Stimulated activated CD8-positive, alpha-beta memory T cell treated with anti-CD3 and anti-CD28 coated beads, Interleukin-7, amount 100 ng/mL, for 1 hour (primary cell): ENCODE measurements at places on chromosomes 7 and 10.

DNA sequence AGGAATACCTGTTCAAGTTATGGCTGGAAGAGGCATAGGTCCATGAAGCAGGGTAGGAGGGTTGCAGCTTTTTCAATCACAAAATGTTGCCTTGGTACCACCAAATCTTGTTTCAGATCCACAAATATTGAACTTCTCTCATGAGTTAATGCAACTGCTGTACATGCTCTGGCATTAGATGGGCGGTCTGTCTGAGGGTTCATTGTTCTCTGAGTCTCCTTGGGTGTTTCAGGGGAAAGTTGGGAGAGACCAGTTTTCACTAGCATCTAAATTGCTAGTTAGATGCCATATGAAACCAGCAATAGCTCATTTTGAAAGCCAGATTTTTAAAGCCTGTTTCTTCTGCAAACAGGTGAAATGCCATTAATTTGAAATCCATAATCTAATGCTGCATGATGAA is 27.8 kb upstream of the ELMO1 start:
- no peak for DNase-seq

- DNase-seq, result no peak
Observed at GRCh38 chr7:37832194-37832593, 16.2 kb upstream of the NME8 start.

- DNase-seq, result no peak
Observed at GRCh38 chr7:117683430-117684175, 189.6 kb downstream of the CTTNBP2 start.

GRCh38 chr7:94949532-94949931 is 42.1 kb downstream of the PPP1R9A start:
- no peak for DNase-seq

DNA sequence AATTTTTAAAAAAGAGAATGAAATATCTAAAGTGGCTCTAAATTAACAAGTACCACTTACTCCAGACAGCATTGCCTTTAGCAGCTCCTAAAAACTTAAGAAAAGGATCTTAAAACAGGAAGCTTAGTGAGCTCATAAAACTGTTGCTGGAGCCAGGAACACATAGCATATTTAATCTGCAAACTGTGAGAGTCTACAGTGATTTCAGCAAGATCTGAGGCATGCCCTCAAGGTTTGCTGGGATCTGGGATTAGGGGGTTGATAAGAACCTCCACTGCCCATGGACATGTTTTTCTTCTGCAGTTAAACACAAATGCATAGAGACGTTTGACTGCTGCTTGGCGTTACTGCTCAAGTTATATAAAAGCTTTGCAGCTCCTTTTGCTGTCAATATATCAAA is 3.8 kb downstream of the GLI3 start:
- no peak for DNase-seq
